Jurkat, Clone E6-1 (cell line): ENCODE measurements at places on chromosomes 7 and 10.

DNA sequence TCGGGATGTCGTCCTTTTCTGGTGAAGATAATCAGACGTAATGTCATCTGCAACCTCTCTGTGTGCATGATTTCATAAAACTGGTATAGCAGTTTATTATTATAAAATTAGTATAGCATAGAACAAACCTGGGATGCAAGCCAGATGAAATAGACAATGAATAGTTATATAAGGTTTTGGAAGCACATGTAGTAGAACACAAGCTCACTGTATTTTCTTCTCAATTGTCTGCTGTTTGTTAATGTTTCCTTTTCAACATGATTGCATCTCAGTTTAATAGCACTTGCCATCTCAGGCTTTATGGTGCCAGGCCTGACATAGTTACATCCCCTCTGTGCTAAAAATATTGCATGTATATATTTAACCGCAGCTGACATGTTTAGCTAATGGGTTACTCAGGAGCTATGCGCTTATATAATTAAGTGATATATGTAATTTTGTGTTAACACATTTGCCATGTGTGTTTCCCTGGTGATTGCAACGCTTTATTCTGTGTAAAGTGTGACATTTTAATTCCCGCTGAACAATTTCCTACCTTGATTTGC is 132.7 kb downstream of the ARID5B start:
- DNase-seq: no peak

DNA sequence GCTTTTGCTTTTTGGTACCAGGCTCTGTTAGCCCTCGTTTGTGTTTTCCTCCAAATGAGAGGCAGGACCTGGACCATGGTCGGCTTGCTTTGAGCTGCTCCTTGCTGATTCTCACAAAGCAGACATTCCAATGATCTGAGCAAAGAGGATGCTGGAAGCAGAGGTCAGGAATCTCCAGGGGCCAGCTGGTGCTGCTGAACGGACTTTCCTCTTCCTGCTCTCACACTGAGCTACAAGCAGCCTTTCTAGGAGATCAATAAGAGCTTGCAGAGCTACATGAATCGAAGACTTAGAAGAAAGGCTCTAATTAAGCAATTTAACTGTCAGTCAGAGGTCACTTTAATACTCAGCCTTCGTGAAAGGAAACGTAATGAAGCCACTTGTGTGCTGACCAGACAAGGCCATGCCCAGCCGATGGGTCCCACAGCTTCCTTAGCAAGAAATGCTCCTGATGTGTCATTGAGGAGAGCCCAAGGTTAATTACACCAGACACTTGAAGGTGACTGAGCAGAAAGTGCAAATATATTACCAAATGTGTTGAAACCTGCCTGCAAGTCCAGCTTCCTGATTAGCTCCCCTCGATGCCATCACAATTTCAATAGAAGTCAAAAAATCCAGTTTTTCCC is 151.3 kb upstream of the RSU1 start:
- no peak for DNase-seq

- no peak for DNase-seq
These were observed 200.3 kb upstream of the SVIL start for GRCh38 chr10:29835055-29835454.

DNA sequence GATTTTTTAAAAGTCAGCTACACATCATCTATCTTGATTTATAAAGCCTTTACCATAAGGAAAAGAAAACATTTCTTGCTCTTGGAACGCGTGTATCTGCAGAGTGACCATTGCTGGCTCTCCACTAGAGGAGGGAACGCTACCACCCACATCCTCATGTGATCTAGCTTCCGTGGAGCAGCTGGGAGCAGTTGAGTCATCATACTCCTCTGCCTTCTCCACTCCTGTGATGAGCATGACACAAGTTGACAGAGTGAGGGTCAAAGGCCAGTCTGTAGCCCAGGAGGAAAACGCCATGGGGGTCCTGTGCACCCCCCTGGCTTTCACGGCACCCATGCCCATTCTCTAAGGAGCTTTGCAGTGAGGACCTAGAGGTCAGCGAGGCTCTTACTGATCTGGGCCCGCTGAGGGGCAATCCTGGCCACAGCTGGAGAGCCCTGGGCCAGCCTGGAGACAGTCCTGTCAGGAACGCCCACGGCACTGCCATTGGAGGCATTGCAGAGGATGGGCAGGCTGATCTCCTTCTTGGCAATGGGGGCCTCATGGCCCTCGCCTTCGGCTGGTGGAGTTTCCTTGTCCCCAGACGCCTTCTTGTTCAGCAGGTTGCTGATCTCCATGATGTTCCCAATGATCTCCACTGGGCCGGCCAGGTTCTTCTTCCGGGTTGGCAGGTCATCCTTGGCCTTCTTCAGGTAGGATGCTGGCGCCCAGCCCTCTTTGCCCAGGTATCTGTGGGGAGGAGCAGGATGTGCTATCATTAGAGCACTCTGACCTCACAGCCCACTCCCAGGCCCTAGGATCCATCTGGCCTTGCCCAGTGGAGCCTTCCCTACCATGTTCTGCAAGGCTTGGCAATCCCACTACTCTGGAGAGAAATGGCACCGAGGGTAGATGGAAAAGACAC is 119.2 kb downstream of the NEURL1 start:
- DNase-seq: no peak

GRCh38 chr10:46547541-46548497 is 8.6 kb downstream of the GPRIN2 start:
- DNase-seq: no peak

GRCh38 chr10:125039354-125039769 is 97.4 kb downstream of the ZRANB1 start:
- no peak for DNase-seq

- no peak for DNase-seq
These were observed 814 bp downstream of the MEST start for GRCh38 chr7:130492523-130493274.

DNA sequence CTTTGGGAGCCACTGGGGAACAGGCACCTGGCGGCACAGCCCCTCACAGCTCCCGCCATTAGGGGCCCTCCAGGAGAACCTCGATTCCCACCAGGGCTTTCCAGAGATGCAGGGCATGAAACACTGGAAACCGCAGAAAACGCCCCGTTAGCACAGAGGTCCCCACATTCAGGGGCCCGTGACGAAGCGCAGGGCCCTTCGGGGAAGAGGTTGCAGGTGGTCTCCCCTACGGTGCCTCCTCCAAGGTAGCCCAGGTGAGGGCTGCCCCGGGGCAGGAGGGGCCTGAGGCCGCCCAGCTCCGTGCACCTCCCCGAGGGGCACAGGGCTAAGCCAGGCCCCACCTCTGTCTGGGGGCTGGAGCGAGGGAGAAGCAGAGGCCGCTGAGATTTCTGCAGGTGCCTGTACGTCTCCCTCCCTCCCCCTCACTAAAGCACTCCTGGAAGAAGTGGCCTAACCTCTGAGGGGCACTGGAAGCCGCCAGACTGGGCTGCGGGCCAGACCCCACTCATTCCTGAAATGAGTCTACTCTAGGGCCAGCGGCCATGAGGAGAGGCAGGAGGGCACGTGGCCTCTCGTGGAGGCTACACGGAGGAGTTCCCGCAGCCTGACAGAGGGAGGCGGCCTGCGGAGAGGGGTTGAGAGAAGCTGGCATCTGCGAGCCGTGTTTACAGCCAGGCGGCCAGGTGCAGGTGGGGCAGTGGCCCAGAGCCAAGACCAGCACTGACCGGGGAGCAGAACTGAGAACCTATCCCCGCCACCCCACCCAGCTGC is 6.9 kb downstream of the PDGFA start:
- no peak for DNase-seq

DNA sequence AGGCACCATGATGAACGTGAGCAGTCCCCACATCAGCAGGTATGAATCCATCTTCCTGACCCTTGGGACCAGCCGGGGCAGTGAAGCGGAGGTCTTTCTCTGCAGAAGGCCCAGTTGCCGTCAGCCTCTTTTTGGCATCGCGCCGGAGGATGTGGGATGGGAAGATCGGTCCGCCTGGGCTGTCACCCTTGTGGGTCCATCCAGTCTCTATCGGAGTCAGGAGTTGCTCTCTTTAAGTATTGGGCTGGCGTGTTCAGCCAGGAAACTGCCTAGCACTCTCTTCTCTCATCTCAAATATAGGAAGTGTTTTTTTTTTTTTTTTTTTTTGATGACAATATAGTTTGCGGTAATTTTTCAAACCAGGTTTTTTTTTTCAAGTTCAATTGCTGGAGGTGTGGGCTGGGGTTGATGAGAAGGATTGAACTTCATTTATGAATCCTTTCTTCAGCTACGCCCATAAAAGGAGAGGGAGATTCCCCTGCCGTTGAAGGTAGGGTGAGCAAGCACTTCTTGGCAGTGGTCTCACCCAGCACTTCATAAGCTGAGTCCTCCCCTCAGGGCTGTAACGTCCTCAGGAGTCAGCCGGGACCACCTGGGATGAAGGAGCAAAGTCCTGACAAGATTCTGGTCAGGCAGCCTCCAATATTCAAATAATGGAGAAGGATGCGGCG is at the start of gene IL2RA:
Gene IL2RA (minus strand): TSS at position 267 of the 671 bp plus-strand sequence. CDS start 216 bp downstream, at position 51.
- DNase-seq: peak; percentile 69

GRCh38 chr10:114577133-114577532 is 80.9 kb downstream of the ABLIM1 start:
- DNase-seq: no peak

DNA sequence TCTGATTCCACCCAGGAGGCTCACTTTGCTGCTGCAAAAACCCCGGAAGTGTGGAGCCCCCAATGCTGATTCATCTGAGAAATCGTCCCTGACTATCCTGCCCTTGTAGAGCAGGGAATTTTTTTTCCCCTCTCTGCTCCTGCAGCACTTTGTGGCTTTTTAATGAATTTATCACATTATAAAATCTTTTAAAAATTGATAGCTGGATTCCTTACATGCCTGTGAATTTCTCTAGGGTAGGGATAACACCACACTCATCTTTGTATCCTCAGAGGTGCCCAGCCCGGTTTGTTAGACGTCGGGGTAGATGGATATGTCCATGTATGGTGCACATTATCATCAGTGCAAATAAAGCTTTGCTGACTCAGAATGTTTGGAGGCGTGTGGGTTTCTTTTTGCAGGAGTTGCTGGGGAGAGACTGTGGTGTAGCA is 185.7 kb downstream of the STK31 start:
- DNase-seq: no peak

GRCh38 chr7:151056666-151057505 is 811 bp downstream of the CDK5 start:
- no peak for DNase-seq

DNA sequence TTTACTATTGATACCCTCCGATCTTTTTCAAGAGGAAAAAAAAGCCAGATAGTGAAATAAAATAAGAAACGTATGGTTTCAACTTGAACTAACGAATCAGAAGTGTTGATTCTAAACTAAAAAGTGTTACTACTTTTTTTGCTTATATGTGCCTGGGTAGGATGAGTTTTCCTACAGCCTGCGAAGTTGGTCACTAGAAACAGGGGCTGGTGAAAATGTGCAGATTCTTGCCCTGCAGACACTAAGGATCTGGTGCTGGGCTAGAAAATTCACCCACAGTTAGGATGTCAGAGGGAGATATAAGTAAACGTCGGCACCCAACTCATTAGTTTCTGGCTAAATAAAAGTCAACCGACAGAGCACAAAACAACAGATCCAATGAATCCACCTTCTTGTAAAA is 298.7 kb upstream of the NFE2L3 start:
- no peak for DNase-seq

DNA sequence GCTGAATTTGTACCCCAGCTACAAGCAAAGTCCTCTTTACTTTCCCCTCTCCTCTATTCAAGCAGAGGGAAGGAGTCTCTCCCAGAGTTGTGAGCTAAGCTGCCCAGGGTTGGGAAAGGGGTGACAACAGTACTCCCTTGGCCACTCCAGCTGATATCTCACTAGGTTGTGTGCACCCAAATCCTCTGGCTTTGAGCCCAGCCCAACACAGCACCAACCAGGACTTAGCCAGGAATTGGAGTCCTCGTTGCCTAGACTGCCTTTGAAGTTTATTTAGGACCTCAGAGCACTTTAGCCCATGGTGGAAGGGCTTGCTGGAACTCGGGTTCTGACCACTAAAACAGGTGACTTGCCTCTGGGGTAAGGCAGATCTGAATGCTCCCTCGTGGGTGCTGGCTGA is 35.7 kb upstream of the DYNC1I1 start:
- DNase-seq: no peak

DNA sequence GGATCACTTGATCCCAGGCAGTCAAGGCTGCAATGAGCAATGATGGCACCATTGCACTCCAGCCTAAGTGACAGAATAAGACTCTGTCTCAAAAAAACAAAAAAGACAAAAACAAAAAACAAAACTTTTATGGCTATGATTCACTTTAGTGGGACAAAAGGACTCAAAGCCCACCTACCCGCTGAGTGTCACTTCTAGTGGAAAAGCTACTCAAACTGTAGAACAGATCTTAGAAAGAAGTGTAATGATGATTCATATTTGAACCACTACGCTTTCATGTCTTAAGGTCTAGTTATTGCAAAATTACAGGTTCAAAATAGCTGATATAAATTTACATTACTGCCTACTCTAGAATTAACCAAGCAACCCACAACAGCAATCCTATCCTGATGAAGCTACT is 47.1 kb upstream of the OTUD1 start:
- DNase-seq: no peak
